ENCODE measurements at places on chromosomes 2 and 18.

GRCh38 chr2:12754643-12755042 lies 37.9 kb downstream of the TRIB2 start:
- no peak for DNase-seq

DNA sequence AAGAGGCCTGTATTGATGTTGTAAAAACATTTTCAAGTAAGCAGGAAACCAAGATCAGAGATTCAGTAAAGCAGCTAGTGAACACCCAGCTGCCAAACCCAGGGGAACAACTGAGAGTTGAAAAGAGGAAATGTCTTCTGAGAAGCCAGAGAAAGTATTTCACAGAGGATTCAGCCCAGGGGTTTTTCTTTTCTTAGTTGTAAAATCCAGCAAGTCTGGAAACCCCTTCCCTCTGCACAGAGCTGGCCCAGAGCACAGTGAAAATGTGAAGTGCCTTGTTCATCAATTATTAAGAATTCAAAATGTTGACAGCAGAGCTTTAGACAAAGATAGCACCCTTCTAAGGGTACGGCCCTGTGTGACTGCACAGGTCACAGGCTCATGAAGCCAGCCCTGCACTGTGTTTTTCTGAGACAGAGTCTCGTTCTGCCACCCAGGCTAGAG lies 28.4 kb downstream of the AFF3 start:
- DNase-seq, result no peak

- peak; percentile 38 for DNase-seq
Measured at GRCh38 chr2:196486146-196486545, 153.4 kb upstream of the CCDC150 start.

GRCh38 chr2:10678225-10678624 lies 11.6 kb downstream of the NOL10 start:
- no peak for DNase-seq

DNA sequence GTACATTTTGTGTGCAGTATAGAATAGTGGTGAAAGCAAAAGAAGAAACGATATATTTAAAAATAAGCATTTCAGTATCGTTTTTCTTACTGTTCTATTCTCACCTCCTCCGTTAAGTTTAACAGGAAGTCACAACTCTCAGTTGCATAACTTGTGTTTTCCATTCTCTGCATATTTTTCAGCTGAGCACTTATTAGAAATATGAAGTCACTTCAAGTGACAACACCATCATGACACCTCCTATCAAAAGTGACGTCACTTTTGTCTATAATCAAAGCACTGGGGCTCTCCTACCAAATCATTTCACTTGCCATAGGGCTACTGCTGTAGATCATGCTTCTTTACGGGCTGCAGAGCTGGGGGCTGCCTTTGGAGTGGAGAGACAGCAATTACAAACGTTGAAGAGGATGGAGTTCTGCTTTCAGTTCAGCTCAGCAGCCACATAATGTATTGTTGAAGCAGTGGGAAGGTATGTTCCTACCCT lies 36.3 kb downstream of the STAT4 start:
- no peak for DNase-seq

DNA sequence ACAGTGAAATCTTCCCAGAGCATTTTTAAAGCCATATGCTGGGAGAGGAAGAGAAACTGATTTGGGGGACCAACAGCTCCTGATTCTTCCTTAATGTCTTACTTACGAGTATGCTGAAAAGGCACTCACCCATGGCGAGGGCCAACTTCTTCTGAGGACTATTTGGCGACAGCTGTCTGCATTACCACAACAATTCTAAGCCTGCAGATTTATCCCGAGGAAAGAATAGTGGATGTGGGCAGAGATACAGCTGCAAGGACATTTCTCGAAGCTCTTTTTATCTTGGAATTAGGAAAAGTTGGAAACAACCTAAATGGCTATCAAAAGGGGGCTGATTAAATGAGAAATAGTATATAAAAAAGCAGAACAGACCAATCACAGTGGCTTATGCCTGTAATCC lies 40.3 kb upstream of the FHL2 start:
- DNase-seq, result no peak

DNA sequence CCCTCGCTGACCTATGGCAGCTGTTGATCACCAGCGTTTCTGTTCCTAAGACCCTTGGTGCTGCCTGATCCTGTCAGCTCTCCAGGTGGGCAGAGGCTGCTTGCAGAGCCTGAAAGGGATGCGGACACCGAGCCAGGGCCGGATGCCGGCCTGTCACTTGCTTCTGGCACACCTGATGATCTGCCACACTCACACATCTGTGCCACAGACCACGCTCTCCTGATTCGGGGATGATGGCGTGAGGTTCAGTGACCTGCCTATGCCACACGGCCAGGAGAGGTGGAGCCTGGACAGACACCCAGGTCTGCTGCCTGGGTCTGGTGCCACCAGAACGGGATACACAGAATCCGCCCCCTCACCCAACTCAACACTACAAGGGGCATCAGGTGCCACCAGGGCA lies 129.4 kb upstream of the GLI2 start:
- DNase-seq, result no peak

DNA sequence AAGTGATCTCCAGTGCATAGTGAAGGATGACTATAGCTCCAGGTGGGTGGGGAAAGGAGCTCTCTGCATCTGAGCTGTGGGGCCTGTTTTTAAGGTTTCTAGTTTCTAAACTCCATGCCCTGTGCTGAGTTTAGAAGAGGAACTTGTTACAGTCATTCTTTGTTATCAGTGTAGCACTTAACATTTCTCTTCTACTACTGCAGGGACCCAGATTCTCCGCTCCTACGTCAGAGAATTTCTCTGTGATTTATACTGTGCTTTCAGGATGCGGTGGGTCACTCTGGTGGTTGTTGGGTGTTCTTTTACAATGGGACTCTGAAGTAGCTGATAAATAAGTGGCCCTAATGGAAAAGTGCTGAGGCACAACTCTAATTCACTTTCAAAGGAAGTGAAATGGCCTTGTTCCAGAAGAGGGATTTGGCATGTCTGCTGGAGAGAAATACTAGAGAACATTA lies 122.0 kb downstream of the WDSUB1 start:
- no peak for DNase-seq

DNA sequence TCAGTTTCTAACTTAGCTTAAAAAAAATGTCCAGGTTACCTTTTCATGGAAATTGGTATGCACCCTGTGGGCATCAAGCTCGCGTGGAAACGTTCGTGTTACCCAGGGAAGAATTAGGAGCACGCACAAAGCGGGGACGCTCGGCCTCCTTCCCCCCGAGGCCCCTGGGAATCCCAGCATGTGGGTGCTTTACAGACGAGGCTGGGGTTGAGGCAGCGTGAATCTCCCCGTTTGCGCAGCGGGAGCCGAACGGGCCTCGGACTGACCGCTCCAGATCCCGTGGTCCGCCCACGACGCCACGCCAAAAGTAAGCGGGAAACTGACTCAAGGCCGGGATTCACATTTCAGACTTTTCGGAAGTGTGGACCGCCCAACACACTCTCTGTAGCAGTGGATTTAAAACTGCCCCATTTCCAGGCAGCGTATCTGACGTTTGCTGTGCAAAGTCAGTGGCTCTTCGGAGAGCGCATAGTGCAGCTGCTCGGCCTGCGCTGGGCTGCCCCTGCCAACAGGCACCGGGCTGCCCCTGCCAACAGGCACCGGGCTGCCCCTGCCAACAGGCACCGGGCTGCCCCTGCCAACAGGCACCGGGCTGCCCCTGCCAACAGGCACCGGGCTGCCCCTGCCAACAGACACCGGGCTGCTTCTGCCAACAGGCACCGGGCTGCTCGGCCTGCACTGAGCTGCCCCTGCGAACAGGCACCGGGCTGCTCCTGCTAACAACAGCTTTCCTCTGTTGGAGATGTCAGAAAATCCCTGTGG lies 49.7 kb downstream of the SH3YL1 start:
- no peak for DNase-seq

DNA sequence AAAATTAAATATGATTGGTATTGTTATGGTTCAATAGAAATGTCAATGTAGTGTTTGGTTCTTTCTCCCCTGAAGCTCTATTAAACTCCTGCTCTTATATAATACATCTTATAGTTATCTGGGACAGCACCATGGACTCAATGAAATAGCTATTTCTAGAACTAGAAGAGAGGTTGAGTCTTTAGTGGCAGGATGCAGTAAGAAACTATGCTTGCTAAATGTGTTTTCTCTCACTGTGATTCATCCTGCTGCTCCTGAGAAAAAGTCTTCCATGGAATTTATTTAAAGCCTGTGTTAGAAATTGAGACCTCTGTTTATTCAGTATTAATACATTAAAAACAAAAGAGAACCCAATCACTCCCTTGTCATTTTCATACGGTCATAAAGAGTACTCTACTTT lies 61.5 kb downstream of the G6PC2 start:
- DNase-seq, result no peak

DNA sequence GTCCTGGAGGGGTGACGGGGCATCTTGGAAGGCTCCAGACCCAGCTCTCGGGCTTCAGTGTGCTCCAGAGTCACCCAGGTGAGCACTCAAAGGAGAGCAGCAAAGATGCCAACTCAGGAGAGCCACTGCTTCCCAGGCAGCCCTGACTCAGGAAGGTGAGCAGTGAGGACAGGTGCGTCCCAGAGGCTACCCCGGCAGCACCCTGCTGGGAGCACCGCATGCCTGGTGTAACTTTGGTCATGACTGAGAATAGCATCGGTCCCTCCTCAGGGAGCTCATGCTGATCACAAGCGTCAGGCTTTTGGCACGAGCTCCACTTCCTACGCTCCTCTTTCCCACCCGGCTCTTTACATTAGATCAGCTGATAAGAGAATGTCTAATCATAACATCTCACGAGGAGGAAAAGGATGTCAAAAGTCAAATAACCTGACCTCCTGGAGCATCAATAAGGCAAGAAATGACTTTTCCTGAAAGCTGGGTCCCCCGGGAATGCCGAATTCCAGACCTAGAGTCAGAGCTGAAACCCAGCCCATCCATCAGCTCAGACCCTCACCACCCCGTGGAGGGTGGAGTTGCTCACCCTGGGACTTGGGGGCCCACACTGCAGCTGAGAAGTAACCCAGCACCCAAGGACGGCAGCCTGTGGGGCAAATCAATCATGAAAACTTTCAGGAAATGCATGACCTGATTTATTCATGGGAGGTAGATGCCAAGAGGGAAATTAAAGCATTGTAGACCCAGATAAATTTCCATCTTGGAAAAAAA lies 248.8 kb downstream of the ACKR3 start:
- DNase-seq, result no peak

DNA sequence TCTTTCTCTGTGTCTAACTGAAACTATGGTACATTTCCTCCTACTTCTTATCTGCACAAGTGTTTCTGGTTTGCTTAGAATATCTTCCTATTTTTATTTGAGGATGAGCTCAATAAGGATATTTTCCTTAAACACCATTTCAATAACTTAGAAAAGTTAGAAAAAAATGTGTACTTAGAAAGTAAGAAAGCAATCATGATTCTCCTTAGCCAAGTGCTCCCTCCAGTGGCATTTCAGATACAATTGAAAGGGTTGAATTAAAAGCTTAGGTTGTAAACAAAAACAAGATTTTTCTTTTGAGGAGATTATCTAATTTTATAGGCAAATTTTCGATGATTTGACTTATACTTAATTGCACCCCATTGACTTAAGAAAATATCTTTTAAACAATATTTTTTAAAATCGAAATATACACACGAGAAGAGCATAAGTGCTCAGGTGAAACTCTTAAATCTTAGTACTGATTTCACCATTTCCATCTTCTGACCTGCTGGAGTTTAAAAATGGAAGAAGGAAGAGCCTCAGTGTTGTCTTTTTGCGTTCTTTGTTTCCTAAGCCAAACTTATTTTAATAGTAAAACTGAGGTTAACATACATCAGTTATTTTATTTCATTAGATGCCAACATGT lies 26.9 kb downstream of the C18orf63 start:
- DNase-seq, result peak; percentile 36

DNA sequence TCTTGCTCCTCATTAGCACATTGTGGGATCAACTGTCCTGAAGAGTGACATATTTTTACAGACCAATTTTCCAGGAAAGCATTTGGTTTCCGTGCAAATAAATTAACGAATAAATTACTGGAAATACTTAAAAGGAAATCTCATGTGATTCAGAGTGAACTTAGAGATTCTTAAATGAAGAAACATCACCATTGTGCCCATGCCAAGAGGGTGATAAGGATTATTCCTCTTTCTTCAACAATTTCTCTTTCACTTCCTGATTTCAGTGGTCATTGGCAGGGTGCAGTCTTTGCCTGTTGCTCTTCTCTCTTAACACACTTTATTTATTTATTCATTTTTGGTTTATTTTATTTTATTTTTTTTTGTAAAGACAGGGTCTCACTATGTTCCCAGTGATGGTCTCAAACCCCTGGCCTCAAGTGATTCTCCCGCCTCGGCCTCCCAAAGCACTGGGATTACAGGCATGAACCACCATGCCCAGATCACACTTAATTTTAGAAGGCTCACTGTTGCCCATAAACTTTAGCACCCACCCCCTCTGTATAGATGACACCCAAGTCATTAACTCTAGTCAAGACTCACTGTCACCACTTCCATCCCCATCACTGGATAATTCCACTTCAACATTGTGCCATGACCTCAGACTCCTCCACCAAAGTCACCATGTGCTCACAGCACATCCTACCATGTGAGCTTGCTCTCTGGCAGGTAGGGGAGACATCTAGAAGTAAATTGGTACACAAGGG lies 92.6 kb upstream of the CERS6 start:
- no peak for DNase-seq

DNA sequence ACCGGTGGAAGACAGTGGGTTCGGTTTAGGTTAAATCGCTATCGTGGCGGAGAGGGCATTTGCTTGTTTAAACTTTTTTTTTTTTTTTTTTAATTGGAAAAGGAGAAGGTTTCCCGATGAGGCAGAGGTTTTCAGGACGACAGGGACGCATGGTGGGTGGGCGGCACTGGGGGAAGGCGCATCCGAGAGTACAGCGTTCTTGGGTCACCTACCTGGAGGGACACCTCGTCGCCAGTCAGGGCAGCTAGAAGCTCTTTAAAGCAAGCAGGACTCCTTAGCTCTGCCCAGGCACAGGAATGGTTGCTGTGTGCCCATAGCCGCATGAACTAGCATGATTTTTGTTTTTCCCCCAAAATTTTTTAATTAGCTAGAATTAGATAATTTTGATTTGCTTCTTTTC lies 437 bp downstream of the LDLRAD4 start:
- no peak for DNase-seq

DNA sequence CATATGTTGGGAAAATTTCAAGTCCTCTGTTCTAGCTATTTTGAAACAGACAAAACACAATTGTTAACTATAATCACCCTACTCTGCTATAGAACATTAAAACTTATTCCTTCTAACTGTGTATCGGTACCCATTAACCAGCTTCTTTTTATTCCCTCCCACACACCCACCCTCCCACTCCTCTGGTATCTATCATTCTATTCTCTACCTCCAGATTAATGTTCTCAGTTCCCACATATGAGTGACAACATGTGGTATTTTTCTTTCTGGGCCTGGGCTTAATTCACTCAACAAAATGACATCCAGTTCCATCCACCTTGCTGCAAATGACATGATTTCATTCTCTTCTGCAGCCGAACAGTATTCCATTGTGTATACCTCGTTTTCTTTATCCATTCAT lies 43.3 kb downstream of the EXOC6B start:
- no peak for DNase-seq

- DNase-seq, result no peak
Measured at GRCh38 chr2:232757905-232758304, 18.5 kb downstream of the KCNJ13 start.

DNA sequence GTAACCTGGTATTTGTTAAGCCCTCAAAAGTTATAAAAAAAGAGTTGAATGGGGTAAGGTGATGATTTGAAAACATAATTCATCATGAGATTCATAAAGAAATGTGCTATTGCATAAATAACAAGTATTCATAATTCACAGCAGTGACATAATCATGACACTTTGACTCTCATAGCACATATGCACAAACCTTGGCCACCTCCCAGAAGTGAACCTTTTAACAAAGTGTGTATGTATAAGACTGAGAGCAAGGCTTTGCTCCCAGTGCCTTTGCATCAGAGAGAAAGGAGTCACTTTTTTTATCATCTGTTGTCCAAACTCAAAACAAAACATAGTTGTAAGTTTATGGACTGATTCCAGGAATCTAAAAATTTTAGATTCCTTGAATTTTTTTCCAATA lies 15.0 kb upstream of the HTR2B start:
- no peak for DNase-seq

All from right hindlimb (tissue), 1 donor.